Right ventricle myocardium inferior (tissue), 1 donor: ENCODE measurements at places on chromosomes 12 and 14. TPM values are rescaled to one million over a fixed set of nuclear protein-coding genes. Genes with fewer than 3 reads are reported as not detected.

CYP46A1 gene
- total RNA-seq, result 2.2 TPM

- DNase-seq, result no peak
Measured at GRCh38 chr12:69501154-69501895, 31.1 kb downstream of the FRS2 start.

BDKRB2 gene
- 0.76 TPM for total RNA-seq

DNA sequence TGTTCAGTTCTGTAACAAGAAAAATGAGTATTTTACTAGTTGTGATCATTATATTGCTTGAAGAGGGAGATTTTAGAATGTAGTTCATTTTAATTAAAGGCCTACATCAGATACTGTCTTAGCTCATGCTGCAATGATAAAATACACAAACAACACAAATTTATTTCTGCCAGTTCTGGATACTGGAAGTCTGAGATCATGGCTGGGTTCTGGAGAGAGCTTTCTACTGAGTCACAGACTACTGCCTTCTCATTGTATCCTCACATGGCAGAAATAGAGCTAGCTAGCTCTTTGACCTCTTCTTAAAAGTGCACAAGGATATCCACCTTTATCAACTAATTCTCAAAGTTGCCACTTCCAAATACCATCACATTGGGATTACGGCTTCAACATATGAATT lies 53.8 kb downstream of the MIS18BP1 start:
- DNase-seq, result no peak

HPD gene
- total RNA-seq, result 2.3 TPM

GRCh38 chr12:110676171-110676570 lies 12.7 kb downstream of the HVCN1 start:
- no peak for DNase-seq

GRCh38 chr14:91996948-91997371 lies 42.9 kb downstream of the TRIP11 start:
- DNase-seq, result no peak

MANSC1 gene
- total RNA-seq, result 8.5 TPM

DNA sequence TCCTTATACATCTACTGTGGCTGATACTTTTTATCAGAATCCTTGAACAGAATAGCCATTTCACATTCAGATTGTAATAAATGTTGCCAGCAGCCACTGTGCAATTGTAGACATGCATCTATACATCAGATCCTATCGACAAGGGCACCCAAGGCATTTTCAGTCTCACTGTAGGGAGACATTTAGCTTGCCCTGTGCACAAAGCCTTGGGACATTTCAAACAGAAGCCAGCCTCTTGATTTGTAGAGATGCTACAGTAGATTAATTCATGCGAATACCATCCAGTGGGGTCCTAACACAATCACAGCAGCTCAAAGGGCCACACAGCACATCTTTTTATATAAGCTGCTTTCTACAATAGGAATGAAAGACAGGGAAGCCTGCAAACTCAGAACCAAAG lies 81.4 kb downstream of the SLC8A3 start:
- no peak for DNase-seq

MANSC4 gene
- total RNA-seq, result not detected

KIF26A gene
- 6.4 TPM for total RNA-seq

WNT1 gene
- not detected for total RNA-seq
